Activated CD8-positive, alpha-beta memory T cell treated with anti-CD3 and anti-CD28 coated beads for 1 hour (primary cell): ENCODE measurements at places on chromosomes 6 and 20.

DNA sequence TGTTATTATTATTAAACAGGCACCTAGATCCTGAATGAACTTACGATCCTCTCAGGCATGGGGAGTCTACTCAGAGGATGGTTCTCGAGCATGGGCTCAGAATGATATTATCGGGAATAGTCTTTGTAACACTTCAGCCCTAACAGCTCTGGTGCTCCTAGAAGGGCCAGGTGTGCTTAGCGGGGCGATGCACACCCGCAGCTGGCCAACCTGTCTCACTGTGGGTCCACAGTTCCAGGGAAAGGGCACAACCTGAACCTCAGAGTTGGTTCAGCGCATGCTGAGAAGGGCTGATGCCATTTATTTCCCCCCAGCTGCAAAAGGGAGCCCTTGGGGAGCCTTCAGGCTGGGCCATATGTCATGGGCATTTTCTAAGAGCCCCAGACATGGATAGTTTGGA, 26.2 kb downstream of the RRAGD start:
- DNase-seq, result no peak

DNA sequence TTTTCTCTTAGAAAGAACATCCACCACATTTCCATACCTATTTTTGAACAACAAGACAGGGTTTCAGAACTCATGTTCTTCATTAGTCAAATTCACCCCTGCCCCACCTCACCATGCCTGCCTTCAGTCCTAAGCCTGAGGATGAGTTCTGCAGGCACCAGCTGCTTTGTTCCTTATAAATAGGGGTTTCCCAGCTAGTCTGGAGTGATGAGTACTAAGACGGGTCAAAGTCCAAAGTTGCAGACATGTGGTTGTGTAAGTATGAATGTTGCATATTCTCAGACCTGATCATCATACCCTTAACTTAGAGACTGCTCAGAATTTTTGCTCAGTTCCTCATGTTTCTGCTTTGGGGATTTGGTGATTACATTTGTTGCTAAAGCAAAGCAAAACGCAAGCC, 257.7 kb upstream of the CDYL start:
- DNase-seq, result no peak

- DNase-seq, result no peak
Measured at GRCh38 chr20:11850901-11851300, 66.8 kb upstream of the BTBD3 start.

DNA sequence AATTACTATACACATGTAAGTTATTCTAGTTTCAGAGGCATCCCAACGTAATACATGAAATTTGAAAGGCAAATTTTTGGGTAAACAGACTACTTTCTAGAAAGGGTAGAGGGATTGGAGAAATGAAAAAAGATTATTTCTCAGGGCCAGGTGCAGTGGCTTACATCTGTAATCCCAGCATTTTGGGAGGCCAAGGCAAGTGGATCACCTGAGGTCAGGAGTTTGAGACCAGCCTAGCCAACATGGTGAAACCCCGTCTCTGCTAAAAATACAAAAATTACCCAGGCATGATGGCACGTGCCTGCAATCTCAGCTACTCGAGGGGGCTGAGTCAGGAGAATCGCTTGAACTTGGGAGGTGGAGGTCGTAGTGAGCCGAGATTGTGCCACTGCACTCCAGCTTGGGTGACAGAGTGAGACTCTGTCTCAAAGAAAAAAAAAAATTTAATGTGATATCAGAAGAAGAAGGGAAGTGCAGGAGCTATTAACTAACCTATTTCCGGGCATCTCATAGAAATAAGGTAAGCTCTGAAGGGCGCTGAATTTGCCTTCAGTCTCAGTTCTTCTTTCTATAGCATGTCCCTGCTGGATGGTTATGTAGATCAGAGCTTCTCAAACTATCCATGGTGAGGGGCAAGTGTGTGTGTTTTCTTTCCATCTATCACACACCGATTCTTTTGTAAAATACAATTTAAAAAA, 100.3 kb upstream of the MTHFD1L start:
- DNase-seq, result no peak

- no peak for DNase-seq
Measured at GRCh38 chr6:162857326-162857725, 129.6 kb downstream of the PACRG start.

GRCh38 chr20:40741507-40742106, 52.6 kb upstream of the MAFB start:
- no peak for DNase-seq

DNA sequence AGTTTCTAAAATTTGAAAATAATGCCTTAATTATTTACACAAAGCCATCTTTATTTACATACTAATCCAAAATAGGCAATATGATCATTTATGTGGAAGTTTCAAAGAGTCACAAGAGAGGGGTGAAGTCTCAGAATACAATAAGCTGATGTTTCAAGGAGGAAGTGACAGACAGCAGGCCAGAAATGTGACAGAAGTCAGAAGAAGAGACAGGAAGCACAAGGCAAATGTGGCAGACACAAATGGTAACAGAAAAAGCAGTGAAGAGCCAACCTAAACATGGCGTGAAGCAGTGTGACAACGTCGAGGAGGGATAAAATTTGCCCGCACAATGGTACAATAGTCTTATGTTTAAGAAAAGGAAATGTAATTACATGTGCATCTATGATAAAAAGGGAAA, 59.8 kb downstream of the SHPRH start:
- no peak for DNase-seq

DNA sequence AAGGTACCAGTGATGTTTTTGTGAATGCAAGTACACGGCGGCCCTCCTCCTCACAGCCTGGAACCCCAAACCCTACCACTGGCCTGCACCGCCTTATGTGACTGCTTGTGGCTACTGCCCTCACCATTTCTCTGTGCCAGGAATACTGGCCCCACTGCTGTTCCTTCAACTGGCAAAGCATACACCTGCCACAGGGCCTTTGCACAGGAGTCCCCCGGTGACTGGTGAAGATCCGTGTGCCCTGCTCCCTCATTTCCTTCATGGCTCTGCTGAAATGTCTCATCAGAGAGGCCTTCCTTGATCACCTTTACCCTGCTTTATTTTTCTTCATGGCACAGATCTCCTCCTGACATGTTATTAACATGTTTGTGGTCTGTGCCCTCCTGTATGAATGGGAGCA, 53.8 kb downstream of the FOXC1 start:
- no peak for DNase-seq

- DNase-seq, result no peak
Measured at GRCh38 chr20:51434580-51435247, 107.8 kb downstream of the NFATC2 start.

GRCh38 chr6:105746509-105746908, 339.6 kb upstream of the PRDM1 start:
- DNase-seq, result no peak

DNA sequence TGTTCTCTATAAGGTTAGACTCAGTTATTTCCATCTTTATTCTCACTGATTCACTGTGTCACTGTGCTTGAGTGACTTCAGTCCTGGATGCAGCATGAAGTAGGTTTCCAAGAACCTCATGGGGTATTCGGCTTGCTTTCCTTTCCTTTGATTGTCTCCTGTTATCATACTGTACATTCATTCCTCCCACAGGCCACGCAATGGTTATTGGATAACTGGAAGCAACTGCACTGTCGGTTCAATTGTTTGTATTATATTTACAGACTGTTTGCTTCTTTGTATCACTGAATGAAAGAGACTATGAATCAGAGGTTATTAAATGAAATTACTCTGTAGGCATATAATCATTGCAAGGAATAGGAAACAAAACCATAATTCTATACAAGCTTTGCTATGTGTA, 129.4 kb downstream of the MAP7 start:
- DNase-seq, result no peak

GRCh38 chr20:47464380-47465101, 37.1 kb upstream of the NCOA3 start:
- no peak for DNase-seq

- DNase-seq, result no peak
Measured at GRCh38 chr6:106426250-106426970, 65.9 kb downstream of the CRYBG1 start.

DNA sequence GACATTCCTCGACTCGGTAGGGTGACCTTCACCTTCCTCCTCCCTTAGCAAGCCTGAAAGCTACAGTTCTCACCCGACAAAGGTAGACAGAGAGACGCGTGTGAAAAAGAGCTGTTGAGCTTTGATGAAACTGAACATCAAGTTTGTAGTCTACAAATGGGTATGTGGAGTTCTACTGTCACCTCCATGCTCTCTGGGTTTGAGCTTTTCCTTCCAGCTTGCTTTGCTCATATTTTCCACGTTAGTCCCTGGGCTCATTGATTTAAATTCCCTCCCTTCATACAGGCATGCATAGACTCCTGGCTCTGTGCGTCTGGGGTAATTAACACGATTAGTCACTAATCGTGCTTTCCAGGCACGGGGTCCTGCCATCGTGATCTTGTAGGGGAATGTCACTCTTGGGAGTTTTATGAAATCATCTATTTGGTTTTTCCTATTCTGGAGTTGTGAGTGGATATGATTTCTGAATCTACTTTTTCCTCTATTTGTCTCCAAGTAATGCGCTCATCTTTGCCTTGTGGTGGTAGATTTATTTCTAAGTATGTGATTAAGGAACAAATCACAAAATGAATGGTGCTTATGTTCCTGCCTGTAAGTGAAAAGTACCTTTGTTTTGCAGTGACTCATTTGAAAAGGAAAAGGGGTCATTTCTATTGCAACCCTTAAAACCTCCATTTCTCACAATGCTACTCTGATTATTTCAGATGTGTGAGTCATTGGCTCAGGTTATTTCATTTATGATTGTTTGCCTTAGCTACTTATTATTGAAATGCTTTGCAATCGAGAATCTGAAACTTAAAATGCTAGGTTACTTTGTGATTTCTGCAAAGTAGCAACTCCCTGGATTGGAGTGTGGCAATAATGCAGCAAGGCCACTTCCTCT, 154.6 kb downstream of the ZDHHC14 start:
- no peak for DNase-seq

GRCh38 chr6:168377484-168377855, 57.9 kb upstream of the DACT2 start:
- DNase-seq, result no peak

- DNase-seq, result no peak
Measured at GRCh38 chr6:17267566-17267965, 13.6 kb upstream of the RBM24 start.

GRCh38 chr6:115485400-115485799, 575.3 kb downstream of the FRK start:
- no peak for DNase-seq

DNA sequence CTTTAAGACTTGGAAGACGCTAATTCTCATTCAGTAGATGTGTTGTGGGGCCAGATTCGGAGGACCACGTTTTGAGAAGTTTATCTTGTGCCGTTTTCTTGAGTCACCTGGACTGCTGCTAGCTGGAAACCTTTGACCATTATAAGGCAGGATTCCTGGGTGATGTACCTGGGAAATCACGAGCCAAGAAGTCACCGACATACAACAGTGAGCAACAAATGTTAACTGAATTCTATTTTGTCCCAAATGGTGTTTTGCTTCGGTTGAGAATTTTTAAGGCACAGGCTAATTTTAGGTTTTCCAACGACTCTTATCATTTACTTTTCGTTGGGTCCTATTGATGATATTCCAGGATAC, 93.4 kb upstream of the BTN3A2 start:
- DNase-seq, result no peak

GRCh38 chr20:19875376-19876221, 117.5 kb downstream of the RIN2 start:
- DNase-seq, result no peak

DNA sequence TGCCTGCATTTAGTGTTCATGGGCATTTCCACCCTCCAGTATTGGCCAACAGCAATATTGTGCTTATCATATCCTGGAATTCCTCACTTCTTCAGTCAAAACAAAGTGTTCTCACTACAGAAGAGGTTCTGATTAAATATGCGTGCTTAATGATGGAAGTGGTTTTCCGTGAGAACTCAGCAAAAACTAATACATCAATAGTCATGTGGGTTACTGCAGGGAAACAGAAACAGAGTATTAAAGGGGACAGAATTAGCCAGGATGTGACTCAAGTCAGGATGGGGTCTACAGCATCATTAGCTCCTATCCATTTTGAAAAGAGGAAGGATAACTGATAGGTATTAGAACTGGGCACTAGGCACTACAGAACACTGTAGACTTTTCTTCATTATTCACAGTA, 384.6 kb downstream of the CDKAL1 start:
- no peak for DNase-seq

GRCh38 chr6:131758920-131759319, 48.1 kb upstream of the CTAGE9 start:
- no peak for DNase-seq

DNA sequence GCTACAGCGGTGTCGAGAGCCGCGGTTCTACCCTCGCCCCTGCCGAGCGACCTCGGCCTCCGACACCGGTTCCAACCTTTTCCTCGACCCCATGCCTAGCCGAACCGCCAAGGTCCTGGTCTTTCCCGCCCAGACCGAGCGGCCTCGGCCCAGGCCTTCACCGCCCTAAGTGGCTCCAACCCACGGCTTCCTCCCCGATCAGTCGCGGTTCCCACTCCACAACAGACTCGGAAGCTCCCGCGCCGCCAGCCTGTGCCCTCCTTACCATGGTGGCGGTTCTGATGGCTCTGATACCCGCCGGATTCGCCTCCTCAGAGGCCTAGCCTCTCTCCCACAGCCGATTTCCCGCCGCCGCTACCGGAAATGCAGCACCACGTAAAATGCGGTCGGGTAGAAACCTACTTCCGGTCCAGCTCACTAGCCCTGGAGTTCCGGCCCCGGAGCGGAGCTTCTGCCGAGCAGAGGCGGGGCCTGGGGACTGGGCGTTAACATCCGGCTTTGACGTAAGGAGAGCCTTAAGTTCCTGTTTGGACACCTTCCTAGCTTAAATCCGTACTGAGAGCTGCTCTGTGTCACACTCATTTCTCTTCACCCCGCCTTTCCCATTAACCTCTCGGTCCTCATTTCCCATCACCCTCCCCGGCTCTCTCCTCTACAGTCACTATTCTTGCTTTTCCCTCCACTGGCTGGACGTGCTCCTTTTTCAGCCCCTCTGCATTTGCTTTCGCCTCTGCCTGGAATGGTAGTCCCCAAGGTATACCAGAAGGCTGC, at the start of gene SNRPB:
SNRPB (minus strand) TSS at position 367 of the 771 bp plus-strand sequence; CDS start at position 268, 99 bp downstream.
- peak; percentile 94 for DNase-seq

DNA sequence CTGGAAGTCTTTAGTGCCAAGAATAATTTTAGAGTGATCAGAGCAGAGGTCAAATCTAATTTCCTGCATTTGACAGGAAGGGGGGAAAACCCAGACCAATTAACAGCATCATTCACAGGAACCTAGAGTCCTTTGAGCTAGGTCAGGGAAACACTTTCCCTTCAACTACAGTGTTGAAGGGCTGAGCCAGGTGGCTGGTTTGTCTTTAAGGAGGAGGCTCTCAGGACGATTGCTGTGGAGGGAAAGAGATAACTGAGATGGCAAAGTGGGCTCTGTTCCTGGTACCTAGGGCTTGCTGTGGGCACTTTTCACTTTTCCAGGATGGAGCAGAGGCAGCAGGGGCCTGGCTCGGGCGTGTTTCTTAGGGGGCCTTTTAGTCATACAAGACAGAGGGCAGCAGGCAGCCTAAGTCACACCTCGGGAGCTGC, 111.9 kb downstream of the SCML4 start:
- DNase-seq, result no peak

GRCh38 chr20:43938017-43938655, 23.5 kb downstream of the TOX2 start:
- DNase-seq, result no peak

GRCh38 chr6:114382406-114382805, 39.6 kb upstream of the HS3ST5 start:
- no peak for DNase-seq
